ENCODE measurements at places on chromosomes 2 and 18.
A peak's percentile ranks its signal among the peaks of the same experiment; 100 is the strongest.

DNA sequence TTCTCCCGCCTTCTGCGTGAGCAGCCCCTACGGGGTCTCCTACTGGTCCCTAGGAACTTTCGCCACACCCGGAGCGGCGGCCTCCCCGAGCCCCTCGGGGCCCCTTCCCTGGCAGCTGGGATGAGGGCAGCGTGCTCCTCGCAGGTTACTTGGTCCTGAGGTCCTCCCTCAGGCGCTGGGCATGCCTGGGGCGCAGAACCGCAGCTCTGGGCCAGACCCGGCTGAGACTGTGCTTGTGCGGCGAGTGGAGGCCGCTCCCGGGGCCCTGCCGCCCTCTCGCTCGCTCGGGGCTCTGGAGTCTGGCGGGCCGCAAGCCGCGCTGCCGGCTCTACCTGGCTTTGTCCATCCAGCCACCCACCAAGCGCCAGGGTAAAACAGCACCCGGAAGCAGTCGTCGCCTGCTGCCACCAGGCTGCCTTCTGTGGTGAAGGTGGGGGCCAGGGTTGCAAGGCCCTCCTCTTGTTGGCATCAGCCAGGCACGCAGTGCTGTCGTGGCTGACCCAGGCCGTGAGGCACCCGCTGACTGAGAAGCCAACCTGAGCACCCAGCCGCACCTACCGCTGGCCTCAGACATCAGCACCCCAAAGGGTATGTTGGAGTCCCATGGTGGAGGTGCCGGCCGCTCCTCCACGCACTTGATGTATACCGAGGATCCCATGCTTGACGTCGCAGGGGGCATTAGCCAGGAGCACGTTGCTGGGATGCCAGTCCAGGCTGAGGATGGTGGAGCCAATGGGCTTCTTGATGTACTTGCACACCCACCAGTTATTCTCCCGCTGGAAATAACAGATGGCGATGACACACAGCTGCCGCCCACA, 46.1 kb upstream of the PTH2R start:
- no peak for DNase-seq

GRCh38 chr2:84223191-84223590, 235.9 kb downstream of the SUCLG1 start:
- no peak for DNase-seq

GRCh38 chr2:67797801-67798540, 264.8 kb downstream of the C1D start:
- DNase-seq: peak; percentile 18

GRCh38 chr2:62525549-62526269, 19.7 kb upstream of the TMEM17 start:
- no peak for DNase-seq

- peak; percentile 74 for DNase-seq
Measured at GRCh38 chr18:79484661-79485621, 89.2 kb downstream of the NFATC1 start.

DNA sequence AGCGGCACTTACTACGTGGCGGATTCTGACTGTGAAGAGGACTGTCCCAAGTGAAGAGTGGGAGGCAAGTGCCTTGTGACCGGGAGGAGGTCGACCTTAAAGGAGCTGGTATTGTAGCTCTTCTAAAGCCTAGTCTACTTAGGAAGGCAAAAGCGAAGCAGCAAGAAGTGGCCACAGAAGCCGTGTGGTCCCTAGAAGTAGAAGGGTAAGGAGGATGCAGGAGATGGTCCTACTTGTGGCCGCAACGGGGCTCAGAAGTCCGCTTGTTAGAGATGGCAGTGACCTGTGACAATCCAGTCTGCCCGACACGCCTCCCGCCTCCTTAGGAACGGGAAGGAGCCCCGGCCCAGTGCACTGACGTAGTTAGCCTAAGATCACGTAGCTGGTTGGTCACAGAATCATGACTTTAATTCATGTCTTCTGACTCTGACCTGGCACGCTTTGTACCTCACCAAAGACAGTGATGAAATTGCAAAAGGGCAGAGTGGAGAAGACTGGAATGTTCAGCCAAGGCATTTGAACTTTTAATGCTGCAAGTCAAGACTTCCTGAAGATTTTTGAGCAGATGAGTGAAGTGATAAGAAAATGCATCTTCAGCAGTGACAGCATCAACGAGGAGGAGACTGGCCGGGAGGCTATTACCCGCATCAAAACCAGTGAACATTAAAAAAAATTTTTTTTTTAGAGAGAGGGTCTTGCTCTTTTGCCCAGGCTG, 749 bp upstream of the EIF2AK3 start:
- peak; percentile 83 for DNase-seq

DNA sequence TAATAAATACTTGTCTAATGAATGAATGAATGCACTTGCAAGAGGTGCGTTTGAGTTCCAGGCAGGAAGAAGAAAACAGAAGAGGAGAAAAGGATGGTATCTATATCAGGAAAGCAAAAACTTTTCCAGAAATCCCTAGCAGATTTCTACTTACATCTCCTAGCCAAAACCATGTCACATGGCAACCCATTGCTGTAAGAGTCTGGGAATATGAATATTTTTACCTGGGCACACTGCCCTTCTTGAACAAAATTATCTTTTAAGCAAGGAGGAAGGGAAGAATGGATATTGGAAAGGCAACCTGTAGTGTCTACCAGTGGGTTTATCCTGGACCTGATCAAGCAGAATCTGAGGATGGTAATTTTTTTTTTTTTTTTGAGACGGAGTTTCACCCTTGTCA, 44.2 kb upstream of the ASXL2 start:
- no peak for DNase-seq

GRCh38 chr2:144230448-144231085, 289.4 kb downstream of the ZEB2 start:
- no peak for DNase-seq
